ENCODE measurements at places on chromosomes 1 and 21.

DNA sequence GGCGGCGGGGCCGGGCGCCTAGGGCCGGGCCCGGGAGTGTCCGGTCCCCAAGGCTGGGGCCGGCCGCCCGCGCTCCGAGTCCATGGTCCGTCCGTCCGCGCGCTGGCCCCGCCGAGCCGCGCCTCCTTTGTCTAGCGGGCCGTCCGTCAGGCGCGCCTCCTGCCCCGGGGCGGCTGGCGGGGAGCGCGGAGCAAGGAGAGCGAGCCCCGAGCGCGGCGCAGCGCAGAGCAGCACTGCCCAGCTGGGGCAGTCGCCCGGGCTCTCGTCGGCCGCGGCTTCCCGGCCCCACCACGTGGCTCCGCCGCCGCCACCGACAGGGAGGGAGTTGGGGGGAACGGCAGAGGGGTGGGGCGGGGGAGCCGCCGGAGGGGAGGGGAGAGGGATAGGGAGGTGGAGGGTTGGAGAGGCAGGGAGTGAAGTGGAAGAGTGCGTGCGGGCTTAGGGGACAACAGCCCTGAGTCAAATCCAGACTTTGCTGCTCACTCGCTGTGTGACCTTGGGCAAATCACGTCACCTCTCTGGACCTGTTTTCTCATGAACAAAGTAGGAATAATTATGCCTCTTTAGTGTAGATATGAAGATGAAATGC is at the start of gene NKAIN1:
NKAIN1 (minus strand) TSS at position 235 of the 589 bp plus-strand sequence. CDS start 340 bp downstream, outside the sequence.
- peak; percentile 81 for DNase-seq

- no peak for DNase-seq
These were observed 216.1 kb downstream of the HHIPL2 start for GRCh38 chr1:222331765-222332164.

DNA sequence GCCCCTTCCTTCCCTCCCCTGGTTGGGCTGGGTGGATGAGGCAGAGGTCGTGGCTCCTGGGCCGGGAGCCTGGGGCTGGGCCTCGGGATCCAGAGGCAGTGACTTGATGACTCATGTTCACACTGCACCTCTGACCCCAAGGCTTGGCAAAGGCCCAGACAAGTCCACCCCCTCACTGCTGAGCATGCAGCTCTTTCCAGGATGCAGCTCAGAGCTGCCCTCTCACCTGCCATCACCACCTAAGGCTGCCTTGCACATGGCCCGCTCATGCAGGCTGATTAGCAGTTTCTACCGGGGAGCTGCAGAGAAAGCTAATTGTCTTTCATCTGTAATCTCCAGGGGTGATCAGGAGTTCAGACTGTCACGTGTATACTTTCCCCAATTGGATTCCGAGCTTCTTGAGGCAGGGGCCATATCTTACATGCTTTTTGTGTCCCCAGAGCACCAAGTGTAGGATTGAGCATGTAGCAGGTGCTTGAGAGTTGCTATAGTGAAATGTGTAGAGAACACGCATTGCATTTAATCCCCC is 62.1 kb downstream of the LRRN2 start:
- peak; percentile 92 for DNase-seq

- DNase-seq, result peak; percentile 73
These were observed 7.8 kb downstream of the CASZ1 start for GRCh38 chr1:10788592-10789006.

DNA sequence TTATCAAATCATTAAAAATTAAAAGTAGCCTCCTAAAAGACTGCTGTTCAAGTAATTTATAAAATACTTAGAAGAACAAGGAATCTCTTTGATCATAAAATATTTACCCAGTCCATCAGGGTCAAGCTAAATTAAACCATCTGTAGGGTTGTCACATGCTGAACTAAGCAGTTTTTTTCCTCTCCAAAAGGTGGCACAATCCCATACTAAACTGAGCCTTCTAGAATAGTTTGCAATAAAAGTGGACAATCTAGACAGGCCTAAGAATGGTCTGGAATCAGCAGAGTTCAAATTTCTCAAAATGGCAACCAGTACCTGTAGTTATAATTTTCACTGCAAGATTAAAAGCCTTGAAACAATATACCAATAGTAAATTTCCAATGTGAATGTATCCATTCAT is 194.8 kb downstream of the EIF4G3 start:
- no peak for DNase-seq

DNA sequence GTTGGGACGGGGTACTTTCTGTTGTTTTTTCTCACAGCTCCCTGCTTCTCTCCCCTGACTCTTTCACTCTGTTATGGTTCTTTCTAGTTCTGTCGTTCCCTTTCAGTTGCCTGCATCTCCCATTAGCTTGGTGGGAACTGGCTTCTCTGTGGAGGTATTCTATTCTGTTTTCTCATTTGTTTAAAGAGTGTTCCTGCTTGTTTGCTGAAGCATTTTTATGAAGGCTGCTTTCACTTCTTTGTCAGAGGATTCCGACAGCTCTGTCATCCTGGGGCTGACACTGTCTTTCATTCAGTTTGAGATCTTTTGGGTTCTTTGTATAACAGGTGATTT is 96.0 kb upstream of the COL6A1 start:
- DNase-seq, result no peak

DNA sequence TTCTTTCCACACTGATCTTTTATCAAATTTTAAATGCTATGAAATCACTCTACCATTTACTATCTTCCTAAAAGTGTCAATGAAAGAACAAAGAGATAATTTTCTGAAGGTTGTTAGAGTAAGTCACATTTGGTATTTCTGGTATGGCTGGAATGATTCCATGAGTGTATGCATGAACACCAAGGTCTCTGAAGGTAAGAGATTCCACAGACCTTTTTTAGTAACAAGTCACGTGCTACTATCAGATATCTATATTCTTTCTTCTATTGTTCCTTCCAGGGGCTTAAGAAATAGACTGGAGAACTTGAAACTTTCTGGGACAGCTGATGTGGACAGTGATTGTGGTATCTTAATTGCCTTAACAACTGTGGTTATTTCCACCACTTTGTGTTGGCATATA is 265.0 kb downstream of the SDCCAG8 start:
- DNase-seq, result no peak

GRCh38 chr1:150235294-150235851 is 539 bp downstream of the ANP32E start:
- DNase-seq, result no peak

GRCh38 chr1:23904748-23905357 is 8.3 kb downstream of the CNR2 start:
- DNase-seq, result peak; percentile 79

DNA sequence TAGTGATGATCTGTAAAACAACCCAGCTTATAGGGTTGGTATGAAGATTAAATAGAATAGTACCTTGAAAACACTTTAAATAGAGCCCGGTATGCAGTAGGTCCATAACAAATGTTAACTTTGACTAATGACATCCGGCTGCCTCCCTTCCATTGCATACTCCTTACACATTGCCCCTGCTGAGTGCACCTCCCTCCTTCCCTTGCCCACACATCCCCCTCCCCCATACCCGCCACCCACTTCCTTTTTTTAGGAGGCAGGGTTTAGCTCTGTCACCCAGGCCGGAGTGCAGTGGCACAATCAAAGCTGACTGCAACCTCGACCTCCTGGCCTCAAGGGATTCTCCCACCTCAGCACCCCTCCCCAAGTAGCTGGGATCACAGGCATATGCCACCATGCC is 24.4 kb upstream of the ZC3H12A start:
- no peak for DNase-seq

DNA sequence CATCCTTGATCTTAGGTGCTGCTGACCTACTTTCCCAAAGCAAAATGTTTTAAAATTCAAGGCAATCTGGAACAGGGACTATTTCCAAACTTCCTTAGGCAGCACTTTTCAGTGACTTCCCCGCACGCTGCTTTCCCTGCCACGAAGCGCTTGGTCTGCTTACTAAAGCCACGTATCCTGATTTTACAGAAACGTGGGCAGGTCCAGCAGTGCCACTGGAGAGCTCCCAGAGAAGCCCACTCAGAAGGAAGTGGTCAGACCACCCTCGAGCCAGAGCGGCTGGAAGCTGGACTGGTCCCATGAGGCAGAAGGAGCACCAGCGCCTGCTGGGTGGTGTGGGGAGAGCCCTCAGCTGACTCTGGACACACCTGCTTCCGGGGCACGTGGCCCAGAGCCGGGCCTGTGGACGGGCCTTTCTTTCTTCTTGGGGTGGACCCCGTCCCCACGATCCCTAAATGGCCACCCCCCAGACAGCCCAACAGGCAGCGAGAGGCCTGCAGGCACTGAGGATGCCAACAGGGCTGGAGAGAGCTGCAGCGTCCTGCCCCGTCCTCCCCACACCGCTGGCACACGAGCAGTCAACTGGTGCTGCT is 23.2 kb downstream of the PTTG1IP start:
- DNase-seq, result no peak

DNA sequence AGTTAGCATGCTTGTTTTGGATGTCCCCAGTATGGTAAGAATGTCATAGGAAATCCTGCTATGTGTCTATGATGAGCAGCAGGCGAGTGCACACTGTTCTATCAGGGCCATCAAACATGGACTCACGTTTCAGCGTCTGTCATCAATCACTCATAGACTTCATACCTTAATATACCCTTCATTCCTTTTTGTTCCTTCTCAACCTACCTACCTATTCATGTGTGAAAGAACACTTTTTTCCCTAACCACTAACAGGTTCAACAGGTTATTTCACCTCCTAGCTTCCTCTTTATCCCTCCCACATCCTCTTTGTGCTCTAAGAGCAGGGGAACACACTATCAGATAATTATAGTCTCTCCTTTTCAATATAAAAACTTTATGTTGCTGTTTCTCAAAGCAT is 300.6 kb downstream of the TM2D1 start:
- no peak for DNase-seq

DNA sequence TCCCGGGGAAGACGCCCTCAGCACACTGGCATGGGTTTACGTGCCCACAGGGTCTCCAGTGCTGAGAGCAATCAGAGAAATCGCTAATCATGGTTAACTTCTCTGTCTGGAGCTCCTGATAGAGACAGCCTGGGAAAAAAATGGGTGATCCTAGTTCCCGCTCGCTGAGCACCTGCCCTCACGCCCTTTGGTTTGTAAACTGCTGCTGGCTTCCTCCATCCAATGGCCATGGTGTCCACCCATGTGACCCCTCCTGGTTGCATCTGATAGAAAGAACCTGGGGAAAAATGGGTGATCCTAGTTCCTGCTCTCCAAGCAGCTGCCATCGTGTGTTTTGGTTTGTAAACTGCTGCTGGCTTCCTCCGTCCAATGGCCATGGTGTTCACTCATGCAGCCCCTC is 402.2 kb downstream of the PRDM2 start:
- DNase-seq, result no peak

DNA sequence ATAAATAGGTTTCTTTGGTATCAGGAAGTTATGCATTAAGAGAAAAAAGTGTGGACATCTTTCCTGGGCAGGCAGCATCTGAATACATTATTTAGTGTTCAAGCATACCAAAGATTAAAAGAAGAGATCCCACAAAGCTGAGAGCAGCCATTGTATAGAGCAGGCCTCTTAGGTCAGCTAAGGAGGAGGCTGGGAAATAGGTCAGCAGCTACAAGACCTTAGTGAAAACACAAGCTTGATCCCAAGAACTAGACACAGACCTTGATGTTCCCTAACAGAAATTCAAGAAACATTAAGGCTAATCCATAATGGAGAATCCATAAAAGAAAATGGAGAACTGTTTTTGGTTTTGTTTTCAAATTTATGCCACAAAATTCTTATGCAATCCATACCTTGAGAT is 135.3 kb upstream of the DPT start:
- DNase-seq, result no peak

GRCh38 chr1:172357753-172358385 is 62.6 kb upstream of the C1orf105 start:
- DNase-seq, result no peak

DNA sequence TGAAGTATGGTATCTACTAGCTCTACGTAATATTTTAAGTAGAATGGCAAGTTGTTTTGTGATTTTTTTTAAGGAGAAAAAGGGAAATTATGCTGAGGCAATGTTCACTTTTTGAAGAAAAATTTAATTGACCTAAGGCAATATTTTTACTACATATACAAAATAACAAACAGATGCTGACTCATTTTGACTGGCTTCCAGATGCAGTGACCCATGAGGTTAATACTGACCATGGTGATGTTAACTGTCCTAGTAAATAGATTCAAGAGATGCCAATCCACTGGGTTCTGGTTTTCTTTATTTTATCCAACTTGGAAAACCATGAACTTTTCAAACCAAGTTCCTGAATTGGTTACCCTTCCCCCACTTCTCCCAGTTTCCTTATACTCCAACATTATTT is 154.9 kb downstream of the CRB1 start:
- DNase-seq, result no peak
